Upper lobe of left lung (tissue), 6 donors: ENCODE measurements at places on chromosomes 5 and 9.

GRCh38 chr9:82757924-82758323, 305.0 kb downstream of the RASEF start:
- no peak for DNase-seq

GRCh38 chr5:162567644-162568043, 500.1 kb downstream of the GABRG2 start:
- no peak for DNase-seq

DNA sequence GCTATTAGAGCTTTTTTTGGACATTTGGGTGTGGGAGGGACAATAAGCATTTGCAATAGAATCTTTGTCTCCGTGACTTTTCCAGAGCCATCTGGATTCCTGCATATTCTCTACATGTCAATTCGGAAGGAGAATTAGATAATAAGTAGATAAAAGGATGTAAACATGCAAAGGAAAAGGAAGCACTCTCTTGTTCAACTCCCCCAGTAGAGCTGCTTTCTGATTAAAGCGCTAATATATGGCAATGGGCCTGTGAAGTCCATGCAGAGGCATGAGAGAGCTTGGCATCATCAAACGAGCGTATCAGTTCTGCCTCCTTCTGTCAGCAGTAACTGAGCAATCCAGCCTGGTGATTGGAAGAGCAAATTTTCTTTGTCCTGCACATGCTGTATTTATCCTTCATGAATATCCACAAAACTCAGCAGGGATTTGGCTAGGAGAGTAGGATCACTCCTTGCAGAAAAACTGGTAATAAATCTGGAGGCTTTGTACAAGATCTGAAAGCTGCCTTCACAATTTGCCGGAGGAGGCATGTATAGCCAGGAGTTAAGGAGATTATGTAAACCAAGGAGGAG, 1752.9 kb downstream of the MAT2B start:
- no peak for DNase-seq

GRCh38 chr9:130934702-130935647, 4.1 kb downstream of the FIBCD1 start:
- no peak for DNase-seq

- no peak for DNase-seq
These were observed 54.4 kb upstream of the LRRTM2 start for GRCh38 chr5:138929571-138929955.

DNA sequence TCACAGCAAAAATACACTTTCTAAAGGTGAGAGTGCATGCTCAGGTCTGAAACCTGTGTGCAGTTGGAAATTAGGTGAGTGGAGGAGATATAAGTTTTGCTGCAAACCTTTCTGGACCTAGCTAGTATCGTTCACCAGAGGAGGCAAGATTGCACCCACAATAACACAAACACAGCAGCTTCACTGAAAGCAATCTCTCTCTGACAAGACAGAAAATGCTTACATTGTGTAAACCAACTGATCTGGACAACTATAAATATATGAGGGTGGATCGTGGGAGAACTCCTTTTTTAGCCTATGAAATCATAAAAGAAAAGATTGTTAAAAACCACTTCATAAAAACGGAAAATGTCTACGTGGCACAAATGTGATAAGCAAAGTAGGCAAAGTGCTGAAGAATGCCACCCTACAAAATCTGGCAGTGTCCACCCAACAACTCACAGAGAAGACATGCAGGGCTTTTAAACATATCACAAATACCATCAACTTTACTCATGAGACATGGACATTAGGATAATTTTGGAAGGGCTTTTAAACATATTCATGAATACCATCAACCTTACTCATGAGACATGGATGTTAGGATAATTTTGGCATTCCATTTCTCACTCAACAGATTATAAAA, 134.3 kb downstream of the CDH18 start:
- no peak for DNase-seq

GRCh38 chr5:181114284-181114843, 16.6 kb downstream of the OR2V1 start:
- DNase-seq = peak; percentile 8

DNA sequence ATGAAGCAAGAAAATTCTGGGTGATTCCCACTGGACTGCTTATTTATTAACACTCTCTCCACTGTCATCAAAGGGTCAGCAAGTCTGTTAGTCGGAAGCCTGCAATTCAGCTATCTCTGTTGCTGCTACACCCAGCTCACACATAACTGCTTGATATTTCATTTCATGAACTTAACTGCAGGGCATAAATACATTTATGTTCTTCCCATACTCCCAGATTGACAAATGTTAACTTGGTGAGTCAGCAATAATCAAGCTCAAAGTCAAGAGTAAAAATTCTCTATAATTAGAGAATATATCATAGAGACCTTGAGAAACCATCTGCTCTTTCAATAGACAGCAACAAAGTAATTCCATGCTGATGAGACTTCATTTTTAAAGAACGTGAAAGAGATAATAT, 198.8 kb downstream of the ADAMTS12 start:
- no peak for DNase-seq

DNA sequence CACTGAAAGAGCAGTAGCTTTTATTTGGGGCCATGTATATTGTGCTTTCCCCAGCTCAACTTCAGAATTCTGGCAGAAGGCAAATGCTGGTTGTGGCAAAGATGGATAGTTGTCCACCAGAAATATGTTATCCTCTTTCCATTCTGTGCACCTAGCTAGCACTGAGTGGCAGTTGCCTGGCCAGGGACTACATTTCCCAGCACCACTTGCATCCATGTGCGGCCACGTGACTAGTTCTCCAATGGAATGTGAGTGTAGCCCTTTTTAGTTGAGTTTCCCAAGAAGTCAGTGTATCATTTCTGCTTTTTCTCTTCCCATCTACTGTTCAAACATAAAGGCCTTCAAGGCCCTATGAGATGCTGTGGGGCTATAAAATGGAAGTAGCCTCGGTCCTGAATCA, 354.0 kb upstream of the CLINT1 start:
- no peak for DNase-seq
